ENCODE measurements at places on chromosomes 2 and 18.

DNA sequence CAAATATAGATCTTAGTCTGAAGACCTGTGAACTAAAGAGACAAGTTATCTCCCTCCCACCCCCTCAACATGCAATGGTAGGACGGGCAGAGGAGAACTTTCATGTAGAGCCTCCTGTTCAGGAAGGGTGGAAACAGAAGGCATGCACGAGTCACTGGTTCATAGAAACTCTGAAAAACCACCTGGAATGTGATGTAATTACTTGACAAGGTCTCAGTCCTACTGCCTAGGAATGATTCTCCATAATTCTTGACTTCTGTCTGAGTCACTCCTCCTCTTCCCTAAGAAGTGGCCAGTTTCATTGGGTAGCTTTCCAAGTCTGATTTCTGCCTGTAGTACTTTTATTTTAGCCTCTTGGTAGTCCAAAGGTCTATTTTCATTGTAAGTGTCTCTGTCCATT, 277.3 kb downstream of the PTPRM start:
- no peak for DNase-seq

DNA sequence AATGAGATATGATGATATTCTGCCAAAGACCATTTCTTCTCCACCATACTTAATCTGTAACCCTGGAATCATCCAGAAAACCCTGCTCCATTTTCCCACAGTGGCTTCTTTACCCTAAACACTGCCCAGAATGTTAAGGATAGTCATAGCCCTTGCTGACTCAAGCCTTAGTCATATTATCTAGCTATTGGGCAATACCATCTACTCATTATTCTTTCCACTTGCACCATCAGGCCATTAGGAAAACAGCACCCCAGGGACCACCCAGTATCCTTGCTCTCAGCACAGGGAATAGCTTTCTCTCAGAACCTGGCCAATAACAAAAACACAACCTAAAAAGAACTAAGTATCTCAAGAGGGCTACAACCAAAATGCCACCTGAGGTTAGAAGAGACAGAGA, 445.7 kb upstream of the SLC14A2 start:
- no peak for DNase-seq

DNA sequence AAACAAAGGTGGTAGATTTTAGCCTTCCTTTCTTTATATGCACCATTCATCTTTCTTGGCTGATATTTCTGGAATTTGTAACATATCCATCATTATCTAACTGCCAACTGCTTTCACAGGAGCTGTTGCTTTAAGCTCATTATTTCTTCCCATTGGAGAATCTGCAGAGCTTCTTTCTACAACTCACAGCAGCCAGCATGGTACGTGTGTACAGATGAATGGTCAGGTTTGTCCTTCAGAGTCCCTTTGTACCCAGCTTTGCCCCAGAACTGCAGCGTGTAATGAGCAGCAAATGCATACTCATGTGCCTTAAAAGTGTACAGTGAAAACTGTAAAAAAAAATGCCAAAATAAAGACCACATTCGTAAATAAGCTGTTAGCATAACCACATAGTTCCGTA, 260.9 kb downstream of the FIGN start:
- DNase-seq, result no peak

GRCh38 chr2:231306791-231307393, 88.6 kb upstream of the B3GNT7 start:
- no peak for DNase-seq

DNA sequence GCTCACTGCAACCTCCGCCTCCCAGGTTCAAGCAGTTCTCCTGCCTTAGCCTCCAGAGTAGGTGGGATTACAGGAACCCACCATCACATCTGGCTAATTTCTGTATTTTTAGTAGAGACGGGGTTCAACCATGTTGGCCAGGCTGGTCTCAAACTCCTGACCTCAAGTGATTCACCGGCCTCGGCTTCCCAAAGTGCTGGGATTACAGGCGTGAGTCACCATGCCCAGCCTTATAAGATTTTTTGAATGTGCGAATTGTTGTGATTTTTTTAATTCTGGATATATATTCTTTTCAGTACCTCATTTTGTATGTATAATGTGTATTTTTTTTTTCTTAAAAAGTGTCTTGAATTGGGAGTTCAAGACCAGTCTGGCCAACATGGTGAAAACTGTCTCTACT, 42.0 kb upstream of the CCDC150 start:
- DNase-seq, result no peak

GRCh38 chr2:214631406-214631805, 178.1 kb downstream of the BARD1 start:
- DNase-seq, result no peak

DNA sequence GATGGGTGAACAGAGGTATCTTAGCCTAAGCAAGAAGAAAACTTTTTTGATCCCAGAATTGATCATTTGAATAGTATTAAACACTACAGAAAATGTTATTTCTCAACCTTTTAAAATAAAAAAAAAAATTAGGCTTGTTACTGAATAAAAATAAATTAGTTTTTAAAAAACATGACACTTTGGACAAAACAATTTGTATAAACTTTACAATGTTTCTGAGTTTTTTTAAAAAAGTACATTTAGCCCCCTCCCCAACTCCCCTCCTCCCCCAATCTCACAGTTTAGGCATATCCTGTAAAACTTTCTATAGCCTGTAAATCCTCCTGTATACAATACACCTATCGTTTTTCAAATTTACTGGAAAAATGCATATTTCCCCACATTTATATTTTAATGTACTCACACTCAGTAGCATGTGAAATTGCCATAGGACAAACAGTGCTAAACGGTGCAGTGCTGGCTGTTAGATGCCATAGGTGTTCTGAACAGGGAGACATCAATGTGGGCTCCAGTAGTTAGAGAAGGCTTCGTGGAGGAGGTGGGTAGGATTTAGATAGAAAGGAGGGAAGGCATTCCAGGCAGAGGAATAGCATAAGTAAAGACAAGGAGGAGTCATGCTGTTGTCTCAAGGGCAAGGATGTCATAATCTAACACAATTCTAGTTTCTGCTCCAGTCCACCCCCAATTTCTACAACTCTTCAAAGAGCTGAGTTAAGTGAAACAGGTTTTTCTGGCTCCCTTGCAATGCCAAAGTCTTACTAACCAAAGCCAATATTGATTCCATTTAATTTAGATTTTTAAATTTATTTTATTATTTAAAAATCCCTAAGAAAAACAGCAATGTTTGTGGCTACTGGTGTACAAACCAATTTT, 50.9 kb downstream of the SP3 start:
- DNase-seq, result no peak

DNA sequence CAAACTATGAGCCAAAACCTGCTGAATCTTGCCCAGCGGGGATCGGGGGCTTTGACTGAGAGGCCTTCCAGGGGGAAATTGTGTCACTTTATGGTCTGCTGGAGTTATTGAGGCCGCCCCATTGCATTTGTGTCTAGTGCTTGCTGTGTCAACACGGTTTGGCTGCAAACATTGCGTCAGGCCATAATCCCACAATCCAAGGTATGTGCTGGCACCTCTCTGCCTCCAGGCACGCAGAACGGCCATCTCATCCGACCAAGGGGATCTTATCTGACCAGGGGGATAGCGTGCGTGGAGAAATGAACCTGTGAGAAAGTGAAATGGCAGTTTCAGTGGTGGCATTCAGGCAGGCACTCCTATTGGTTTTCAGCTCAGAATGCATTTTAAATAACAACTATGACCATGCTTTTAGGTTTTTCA, 18.1 kb upstream of the LYPD6B start:
- no peak for DNase-seq

DNA sequence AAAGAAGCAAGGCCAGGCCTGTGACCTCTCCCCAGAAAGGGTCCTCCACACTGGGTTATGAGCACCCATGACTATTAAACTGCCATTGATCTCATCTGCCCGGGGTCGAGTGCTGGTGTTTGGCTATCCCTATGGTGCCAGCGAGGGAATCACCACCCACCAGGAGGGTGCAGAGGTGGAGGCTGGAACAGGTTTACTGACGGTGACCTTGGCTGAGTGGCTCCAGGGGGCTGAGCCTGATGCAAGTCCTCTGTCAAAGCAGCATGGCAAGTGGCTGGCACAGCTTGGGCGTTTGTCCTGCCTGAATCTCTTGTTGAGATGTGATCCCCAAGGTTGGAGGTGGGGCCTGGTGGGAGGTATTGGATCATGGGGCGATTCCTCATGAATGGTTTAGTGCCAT, 196.4 kb upstream of the HDAC4 start:
- peak; percentile 8 for DNase-seq

DNA sequence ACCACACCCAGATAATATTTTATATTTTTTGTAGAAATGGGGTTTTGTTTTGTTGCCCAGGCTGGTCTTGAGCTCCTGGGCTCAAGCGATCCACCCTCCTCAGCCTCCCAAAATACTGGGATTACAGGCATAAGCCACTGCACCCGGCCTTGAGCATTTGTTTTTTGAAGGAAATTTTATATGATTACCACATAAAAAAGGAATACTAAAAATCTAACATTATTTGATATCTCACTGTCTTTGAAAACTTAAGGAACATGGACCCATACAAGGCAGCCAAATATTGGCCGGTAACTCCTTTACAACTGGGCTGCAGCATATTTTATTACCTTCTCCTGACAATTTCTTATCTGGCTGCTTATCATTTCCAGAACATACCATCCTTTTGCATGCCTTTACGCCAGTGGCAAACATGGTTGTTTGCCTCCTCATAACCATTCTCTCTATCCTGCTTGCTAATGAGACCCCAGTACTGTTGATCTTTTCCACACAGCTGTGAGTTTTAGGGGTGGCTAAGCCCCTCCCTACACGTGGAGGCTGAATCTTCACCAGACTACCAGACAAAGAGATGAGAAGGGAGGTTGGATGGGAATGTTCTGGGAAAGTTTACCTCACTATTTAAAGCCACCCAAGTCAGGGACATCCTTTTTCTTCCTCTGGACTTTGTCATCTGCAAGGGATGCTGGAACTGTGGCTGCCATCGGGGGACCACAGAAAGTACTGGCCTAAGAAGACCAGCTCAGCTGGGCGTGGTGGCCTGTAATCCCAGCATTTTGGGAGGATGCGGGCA, 157.5 kb downstream of the TGIF1 start:
- DNase-seq, result no peak

- no peak for DNase-seq
These were observed 572 bp downstream of the INPP4A start for GRCh38 chr2:98445177-98445682.

DNA sequence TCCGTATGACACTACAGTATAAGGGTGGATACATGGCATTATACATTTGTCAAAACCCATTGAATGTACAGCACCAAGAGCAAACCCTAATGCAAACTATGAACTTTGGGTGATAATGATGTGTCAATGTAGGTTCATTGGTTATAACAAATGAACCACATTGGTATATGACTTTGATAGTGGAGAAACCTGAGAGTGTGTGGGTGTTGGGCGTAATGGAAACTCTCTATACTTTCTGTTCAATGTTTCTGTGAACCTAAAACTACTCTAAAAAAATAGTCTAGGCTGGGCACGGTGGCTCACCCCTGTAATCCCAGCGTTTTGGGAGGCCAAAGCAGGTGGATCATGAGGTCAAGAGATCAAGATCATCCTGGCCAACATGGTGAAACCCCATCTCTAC, 6.5 kb upstream of the ACTG2 start:
- DNase-seq, result no peak

DNA sequence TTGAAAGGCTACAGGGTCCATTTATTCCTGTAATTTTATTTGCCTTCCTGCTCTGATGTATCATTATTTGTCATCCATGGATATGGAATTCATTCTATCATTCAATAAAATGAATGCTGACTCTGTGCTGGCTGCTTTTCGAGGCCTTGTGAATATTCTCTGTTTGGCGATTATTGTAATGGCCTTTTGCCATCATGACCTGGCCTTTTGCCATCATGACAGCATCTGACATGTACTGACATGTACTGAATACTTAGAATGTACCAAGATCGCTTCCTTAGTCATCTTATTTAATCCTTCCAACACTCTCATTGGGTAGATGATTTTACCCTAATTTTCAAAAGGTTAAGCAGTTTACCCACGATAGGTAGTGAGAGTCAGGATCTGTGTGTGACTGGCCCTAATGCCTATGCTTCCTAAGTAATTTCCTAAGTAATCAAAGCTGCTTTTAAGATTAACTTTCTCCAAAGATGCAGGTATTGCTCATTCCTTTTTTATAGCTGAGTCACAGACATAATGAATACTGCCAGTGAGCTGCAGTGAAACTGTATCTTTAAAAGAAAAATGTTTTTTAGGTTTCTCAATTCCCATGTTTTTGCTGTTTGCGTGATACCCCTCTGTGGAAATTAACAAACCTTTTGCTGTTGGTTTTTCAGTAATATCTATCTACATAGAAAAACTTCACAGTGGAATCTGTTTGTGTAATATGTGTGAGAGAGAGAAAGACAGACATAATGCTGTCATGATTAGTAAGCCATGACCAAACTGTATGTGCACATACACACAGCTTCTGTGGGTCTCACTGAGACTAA, 127.8 kb downstream of the CERS6 start:
- DNase-seq, result no peak

DNA sequence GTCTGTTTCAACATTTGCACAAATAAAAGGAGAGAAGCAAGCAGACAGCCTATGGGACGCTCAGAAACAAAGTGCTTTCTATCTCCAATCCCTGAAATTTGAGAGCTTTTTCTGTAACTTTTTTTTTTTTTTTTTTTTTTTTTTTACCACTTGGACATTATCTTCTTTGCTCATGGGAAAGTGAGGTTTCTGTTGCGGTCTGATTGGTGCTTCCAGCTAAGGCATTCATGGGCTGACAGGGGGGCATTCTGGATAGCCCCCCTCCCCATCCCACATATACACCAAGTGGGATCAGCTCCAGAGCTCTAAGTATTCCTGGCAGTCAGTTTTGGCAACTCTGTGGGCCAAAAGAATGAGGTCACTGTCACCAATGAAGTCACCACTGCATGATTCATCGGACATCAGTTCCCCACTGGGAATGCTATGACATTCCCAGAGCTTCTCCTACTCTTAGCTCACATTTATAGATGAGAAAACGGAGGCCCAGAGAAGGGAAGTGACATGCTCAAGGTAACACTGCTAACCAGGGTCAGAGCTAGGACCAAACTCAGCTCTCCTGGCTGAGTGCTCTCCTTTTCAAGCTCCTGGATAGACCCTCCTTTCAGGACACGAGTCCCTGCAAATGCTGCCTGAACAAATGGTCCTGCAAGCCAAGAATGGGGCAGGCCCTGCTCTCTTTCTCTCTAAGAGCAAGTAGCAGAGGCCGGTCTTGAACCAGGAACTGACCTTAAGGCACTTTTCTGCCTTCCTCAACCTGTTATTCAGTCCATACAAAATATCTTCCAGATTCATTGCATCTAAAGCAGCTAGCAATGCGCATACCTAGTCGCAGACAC, 61.3 kb downstream of the TMEM247 start:
- no peak for DNase-seq

GRCh38 chr2:8430628-8431027, 251.2 kb upstream of the ID2 start:
- no peak for DNase-seq

DNA sequence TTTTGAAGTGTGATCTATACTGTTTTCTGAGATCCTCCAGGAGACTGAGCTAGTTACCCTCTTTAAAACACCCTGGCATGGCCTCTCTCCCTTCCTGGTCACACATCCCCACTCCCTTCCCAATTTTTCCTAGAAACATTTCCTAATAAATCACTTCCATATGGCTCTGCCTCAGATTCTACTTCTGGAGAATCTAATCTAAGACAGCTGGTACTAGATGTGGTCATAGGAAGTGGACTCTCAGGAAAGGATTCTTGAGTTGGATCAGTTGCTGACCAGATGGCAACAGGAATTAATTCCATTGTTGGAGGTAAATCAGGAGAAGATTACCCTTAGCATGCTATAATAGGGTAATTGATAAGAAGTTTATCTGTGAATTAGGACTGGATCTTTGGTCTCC, 310.5 kb downstream of the SATB2 start:
- no peak for DNase-seq

- DNase-seq, result no peak
These were observed 88.7 kb downstream of the ADD2 start for GRCh38 chr2:70679259-70679658.

GRCh38 chr2:176128172-176128981, 1.1 kb upstream of the HOXD8 start:
- DNase-seq, result no peak
